NCI-H774 (cell line): ENCODE measurements at places on chromosomes 11 and 22.

- no peak for DNase-seq
These were observed 5.8 kb downstream of the SELENOO start for GRCh38 chr22:50206599-50206998.

DNA sequence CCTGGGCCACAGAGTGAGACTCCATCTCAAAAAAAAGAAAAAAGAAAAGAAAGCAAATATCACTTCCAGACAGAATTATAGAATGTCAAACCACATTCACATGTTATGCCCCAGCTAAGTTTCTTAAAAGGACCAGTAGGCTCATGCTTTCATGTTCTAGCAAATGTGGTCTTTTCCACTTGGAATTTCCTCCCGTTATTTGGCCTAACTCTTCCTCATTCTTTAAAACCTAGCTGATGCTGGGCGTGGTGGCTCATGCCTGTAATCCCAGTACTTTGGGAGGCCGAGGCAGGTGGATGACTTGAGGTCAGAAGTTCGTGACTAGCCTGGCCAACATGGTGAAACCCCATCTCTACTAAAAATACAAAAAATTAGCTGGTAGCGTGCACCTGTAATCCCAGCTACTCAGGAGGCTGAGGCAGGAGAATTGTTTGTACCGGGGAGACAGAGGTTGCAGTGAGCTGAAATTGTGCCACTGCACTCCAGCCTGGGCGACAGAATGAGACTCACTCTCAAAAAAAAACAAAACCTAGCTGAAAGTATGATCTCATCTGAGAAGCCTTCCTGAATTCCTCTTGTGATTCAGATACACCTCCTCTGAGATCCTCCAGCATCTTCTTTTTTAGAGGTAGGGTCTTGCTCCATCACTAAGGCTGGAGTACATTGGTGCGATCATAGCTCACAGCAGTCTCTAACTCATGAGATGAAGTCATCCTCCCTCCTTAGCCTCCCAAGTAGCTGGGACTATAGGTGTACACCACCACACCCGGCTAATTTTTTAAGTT lies 50.4 kb downstream of the FCHSD2 start:
- DNase-seq: no peak

DNA sequence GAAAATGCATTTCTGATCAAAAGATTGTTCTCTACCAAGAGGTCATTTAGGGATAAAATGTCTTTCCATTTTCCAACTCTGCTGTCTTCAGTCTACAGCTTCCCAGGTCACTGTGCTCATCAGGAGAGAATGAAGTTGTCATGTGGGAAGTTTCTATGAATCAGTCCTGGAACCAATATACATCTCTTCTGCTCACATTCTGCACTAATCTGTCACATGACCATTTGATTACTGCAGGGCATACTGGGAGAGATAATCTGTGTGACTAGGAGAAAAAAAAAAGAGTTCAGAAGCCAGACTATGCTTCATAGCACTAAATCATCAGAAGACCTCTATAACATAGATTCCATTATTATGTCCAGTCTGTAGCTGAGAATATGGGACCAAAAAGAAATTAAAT lies 611.5 kb downstream of the KCNA4 start:
- no peak for DNase-seq

GRCh38 chr11:37500425-37500824 lies 902.4 kb upstream of the RAG2 start:
- DNase-seq: no peak

GRCh38 chr11:2074266-2074825 lies 64.8 kb downstream of the IGF2 start:
- no peak for DNase-seq

GRCh38 chr11:114955923-114956322 lies 277.6 kb downstream of the NXPE2 start:
- DNase-seq: no peak

DNA sequence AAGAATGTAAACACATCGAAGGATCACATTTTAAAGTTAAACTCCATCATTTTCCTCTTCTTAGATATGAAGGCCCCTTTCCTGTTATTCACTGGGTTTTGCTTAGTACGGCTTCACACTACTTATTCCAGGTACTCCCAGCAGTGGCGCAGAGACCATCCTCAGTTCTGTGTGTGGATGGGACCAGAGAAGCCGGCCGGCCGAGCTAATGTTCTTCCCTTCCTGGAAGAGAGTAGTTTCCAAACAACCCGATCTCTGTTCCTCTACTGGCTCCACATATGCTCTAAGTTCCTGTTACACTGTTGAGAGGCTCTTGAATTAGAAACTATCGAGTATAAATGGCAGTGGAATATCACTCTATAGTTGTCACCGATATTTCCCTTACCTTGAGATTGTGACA lies 684 bp upstream of the NFRKB start:
- no peak for DNase-seq

- DNase-seq: no peak
These were observed 193.4 kb upstream of the KIRREL3 start for GRCh38 chr11:127193950-127194349.

DNA sequence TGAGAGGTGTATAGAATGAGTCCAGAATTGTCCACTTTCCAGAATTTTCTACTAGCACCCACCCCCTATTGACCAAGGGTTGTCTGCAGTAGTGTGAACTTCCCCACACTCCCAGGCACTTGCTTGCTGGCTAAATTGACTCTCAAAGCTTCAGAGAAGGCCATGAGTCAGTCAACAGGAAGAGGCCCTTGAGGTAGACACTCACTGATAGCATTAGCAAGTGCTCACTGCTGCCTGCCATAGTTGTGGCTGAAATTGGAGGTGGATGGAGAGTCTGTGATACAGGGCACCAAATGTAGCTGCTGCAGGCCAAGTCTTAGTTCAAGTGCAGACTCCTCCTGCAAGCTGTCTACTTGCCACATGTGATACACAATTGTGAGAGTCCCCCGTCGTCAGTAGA lies 156.8 kb downstream of the SPON1 start:
- DNase-seq: no peak

GRCh38 chr11:62601122-62601371 lies 618 bp downstream of the MTA2 start:
- DNase-seq: peak; percentile 33

- no peak for DNase-seq
These were observed 37.8 kb downstream of the IGHMBP2 start for GRCh38 chr11:68941324-68942094.
